ENCODE measurements at places on chromosomes 3 and 15.

DNA sequence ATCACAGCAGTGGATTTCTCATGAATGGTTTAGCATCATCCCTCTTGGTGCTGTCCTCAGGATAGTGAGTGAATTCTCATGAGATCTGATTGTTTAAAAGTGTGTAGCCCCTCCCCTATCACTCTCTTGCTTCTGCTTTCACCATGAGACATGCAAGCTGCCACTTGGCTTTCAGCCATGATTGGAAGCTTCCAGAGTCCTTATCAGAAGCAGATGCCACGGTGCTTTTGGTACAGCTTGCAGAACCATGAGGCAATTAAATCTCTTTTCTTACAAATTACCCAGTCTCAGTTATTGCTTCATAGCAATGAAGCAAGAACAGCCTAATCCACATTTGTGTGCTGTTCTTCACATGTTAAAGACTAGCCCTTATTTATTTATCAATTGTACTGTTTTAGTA lies 495.2 kb upstream of the EPHA6 start:
- DNase-seq, result peak; percentile 33

- no peak for DNase-seq
Observed at GRCh38 chr3:191327526-191327925, 1.7 kb upstream of the CCDC50 start.

GRCh38 chr3:126557761-126558160 lies 971 bp downstream of the C3orf22 start:
- DNase-seq, result no peak

DNA sequence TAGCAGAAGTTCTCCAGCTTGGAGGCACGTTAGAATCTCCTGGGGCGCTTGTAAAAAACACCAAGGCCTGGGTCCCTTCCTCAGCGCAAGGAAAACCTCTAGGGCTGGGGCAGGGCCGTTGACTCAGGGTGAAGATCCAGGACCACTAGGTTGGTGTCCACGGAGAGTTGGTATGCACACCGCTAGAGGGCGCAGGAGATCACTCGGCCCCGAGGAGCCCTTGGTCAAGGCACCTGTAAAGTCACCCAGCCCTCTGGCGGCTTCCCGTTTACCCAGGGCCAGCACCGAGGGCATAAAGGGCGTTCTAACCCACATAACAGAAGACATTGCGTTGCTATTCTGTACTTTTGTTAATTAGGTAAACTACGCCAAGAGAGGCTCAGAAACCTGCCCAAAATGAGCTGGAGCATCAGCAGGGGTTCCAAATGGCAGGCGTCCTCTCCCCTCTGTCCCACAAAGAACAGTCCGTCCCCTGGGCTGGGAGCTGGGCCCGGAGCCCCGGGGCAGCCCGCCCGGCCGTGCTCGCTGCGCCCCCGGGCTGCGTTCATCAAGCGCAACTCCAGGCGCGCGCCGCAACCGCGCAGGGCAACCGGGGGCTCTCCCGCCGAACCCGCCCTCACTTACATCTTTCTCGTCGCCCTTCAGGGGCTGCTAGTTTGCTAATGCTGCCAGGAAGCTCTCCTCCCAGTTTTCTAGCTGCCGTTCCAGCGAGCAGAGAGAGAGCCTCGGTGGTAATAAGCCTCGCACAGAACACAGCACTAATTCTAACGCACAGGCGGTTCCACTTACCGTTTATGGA lies 332.1 kb downstream of the ARRDC4 start:
- peak; percentile 15 for DNase-seq

DNA sequence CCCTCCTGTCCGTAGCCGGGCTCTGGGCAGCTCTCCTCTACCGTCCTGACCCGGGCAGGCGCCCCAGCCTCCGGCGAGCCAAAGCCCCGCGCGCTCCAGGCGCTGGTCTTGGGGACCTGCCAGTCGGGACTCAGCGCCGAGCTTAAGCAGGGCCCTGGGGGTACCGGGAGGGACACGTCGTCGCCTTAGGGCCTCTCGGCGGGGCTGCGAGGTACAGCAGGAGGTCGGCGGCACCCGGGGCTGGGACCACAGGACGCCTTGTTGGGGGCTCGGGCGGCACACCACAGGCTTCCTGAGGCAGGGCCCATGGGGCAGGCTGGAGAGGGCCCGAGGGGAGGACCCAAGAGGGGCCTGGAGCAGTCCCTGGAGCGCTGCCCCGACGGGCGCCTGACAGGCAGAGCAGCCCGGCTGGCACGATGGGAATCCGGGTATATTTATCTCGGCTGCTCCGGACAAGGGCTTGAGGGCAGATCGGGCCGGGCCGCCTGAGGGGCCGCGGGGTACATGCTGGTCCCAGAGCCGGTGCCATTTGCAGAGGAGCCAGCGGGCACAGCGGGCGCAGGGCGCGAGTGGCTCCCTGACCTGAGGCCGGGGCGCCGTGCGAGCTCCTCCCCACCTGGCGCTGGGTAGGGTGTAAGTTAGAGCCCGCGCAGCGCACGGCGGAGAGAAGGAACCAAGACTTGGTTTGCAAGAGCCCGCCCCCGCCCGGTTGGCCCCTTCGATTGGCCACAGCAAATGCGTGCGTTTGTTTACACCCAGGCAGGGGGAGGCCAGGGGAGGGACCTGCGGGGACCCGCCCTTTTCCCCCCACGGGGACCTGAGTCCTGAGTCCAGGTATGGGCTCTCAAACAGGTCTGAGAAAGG lies 574 bp downstream of the SLC38A3 start:
- no peak for DNase-seq

GRCh38 chr15:93649691-93650235 lies 560.8 kb upstream of the RGMA start:
- DNase-seq, result no peak

DNA sequence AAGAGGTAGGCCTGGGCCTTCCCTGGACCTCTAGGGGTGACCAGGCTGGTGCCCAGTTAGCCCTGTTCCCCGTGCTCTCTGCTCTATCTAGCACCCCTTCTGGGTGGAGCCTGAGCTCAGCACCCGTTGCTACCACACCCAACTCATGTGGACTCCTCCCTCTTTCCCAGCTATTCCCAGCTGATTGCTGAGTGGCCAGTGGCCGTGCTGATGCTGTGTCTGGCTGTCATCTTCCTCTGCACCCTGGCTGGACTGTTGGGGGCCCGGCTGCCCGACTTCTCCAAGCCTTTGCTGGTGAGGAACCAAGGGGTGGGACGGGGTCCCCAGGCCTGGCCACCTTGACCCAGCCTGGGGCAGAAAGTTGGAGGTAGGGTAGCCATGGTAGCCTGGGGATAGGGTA lies 6.2 kb downstream of the DISP2 start:
- DNase-seq, result no peak

Data from NCI-H226 (cell line).